Gastrocnemius medialis (tissue), 4 donors: ENCODE measurements at places on chromosomes 3 and 15. TPM values are rescaled to one million over a fixed set of nuclear protein-coding genes. Genes with fewer than 3 reads are reported as not detected.

The GOLGA8H gene
- total RNA-seq, result not detected

The C3orf85 gene
- not detected for total RNA-seq

The UPK1B gene
- not detected for total RNA-seq

The GRK7 gene
- total RNA-seq, result 0.85 TPM

The PRKCI gene
- total RNA-seq, result 14.2 TPM

The COMMD2 gene
- total RNA-seq, result 9.1 TPM

The TMEM212 gene
- total RNA-seq, result not detected

The INO80 gene
- 26.0 TPM for total RNA-seq

The SLC22A14 gene
- 0.31 TPM for total RNA-seq

The SPATA12 gene
- total RNA-seq, result not detected

The SERINC4 gene
- 0.82 TPM for total RNA-seq

The MYLK gene
- total RNA-seq, result 5.6 TPM

The TRPM1 gene
- total RNA-seq, result not detected

The CLDN11 gene
- total RNA-seq, result 0.97 TPM

The GPR171 gene
- 0.56 TPM for total RNA-seq

The GRM2 gene
- not detected for total RNA-seq

The GP5 gene
- not detected for total RNA-seq

The SUSD5 gene
- total RNA-seq, result 0.55 TPM

The TP63 gene
- 38.8 TPM for total RNA-seq
